ENCODE measurements at places on chromosomes 13 and 19. TPM values are rescaled to one million over a fixed set of nuclear protein-coding genes. Genes with fewer than 3 reads are reported as not detected.

DNA sequence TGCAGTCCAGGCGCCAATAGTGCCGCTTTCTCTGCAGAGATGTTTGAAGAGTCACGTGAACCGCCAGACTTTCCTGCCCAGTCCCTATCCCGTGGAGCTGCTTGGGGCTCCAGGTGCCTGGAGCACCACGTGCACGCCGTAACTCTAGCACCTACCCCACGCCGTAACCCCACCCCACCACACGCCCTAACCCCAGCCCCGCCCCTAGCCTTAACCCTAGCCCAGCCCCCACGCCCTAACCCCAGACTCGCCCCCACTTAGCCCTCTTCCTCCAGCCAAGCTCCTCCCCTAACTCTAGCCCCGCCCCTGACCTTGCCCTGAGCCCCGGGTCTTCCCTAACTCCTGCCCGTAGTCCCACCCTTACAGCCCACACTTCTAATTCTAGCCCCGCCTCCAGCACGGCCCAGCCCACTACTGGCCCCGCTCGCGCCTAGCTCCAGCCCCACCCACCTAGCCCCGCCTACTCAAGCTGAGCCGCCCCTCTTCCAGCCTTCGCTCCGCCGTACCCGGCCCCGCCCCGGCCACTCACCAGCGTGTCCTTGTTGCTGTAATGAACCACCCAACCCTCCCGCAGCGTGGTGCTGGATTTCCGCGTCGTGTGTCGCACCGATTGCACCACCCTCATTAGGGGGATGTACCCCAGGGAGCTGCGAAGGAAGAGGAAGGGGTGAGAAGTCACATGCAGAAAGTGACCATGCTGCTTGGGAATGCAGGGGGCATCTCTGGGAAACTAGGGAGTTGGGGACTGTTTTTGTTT lies 19.5 kb downstream of the PRKD2 start:
- DNase-seq, result peak; percentile 98

Gene ERFL
- total RNA-seq, result under 0.01 TPM

- DNase-seq, result peak; percentile 9
Observed at GRCh38 chr19:19575411-19575810, 37.3 kb downstream of the CILP2 start.

Gene CLEC17A
- total RNA-seq, result under 0.01 TPM

- DNase-seq, result no peak
Observed at GRCh38 chr13:26688286-26688685, 72.3 kb downstream of the GPR12 start.

Gene DACT3
- 1.8 TPM for total RNA-seq

DNA sequence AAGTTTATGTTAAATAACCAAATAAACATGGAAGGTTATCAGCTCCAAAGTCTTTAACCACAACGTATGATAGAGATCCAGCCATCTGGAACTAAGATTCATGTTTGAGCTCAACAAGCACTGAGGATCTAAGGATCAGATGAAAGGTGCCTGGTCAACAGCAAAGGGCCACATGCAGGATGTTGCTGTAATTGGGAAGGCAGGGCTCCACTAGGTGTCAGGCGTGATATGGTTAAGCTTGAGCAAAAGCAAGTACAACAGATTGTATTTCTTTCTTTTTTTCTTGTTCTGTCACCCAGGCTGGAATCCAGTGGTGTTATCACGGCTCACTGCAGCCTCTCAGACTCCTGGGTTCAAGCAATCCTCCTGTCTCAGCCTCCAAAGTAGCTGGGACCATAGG lies 12.0 kb downstream of the EBPL start:
- DNase-seq, result no peak

Gene DMRTC2
- not detected for total RNA-seq

- DNase-seq, result no peak
Observed at GRCh38 chr19:12543855-12544254, 7.4 kb downstream of the ZNF564 start.

- DNase-seq, result peak; percentile 92
Observed at GRCh38 chr19:18093439-18094161, 4.0 kb upstream of the MAST3 start.

- DNase-seq, result peak; percentile 67
Observed at GRCh38 chr19:14544047-14544446, 14.7 kb downstream of the TECR start.

- peak; percentile 73 for DNase-seq
Observed at GRCh38 chr13:110316196-110316595, 9.1 kb downstream of the COL4A2 start.

- DNase-seq, result no peak
Observed at GRCh38 chr19:17255150-17255621, 9.4 kb downstream of the USHBP1 start.

All from osteoblast (primary cell).